ENCODE measurements at places on chromosomes 12 and 14.

DNA sequence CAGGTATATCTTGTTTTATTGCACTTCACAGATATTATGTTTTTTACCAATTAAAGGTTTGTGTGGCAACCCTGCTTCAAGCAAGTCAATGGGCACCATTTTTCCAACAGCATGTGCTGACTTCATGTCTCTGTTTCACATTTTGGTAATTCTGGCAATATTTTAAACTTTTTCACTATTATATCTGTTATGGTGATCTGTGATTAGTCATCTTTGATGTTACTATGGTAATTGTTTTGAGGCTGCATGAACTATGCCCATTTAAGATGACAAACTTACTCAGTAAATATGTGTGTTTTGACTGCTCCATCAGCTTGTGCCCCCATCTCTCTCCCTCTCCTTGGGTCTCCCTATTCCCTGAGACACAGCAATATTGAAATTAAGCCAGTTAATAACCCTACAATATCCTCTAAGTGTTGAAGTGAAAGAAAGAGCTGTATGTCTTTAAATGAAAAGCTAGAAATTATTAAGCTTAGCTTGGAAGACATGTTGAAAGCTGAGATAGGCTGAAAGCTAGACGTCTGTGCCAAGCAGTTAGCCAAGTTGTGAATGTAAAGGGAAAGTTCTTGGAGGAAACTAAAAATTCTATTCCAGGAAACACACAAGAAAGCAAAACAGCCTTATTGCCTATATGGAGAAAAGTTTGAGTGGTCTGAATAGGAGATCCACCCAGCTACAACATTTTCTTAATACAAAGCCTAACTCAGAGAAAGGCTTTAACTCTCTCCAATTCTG is 365.1 kb downstream of the ATP23 start:
- DNase-seq = no peak

- DNase-seq = no peak
These were observed 186.6 kb downstream of the RGS6 start for GRCh38 chr14:72118841-72119240.

GRCh38 chr14:53539489-53540126 is 386.5 kb upstream of the DDHD1 start:
- peak; percentile 71 for DNase-seq

GRCh38 chr12:42291680-42292079 is 34.2 kb downstream of the ZCRB1 start:
- no peak for DNase-seq

GRCh38 chr14:72600551-72601330 is 293.2 kb downstream of the DPF3 start:
- DNase-seq = no peak

DNA sequence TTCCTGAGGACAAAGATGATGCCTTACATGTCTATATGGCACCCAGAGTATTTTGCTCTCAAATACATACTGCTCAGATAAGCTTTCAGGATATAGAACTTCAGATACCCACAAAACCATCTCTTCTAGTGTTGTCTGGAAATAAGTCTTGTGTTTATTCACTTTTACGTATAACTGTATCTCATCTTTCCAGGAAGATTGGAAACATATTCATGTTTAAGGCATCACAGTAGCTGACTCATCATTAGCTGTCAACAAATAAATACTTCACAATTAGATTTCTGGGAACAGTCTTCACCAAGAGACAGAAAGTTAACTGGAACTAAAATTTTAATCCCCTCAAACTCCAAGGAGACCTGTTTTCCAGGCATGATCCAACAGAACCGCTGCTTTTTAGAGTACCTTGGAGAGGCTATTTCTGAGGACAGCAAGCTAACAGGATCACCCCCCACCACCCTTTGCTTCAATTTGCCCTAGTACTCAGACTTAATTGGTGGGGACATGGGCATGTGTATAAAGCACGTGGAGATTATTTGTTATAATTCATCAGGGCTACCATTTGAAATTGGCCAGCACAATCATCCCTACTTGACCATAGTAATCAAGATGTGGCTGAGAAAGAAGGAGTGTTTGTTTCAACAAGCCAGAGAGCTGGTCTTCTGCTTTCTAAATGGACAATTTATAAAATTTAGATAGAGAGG is 129.3 kb upstream of the HIF1A start:
- peak; percentile 95 for DNase-seq

- no peak for DNase-seq
These were observed 866 bp downstream of the KRT79 start for GRCh38 chr12:52832985-52833905.

DNA sequence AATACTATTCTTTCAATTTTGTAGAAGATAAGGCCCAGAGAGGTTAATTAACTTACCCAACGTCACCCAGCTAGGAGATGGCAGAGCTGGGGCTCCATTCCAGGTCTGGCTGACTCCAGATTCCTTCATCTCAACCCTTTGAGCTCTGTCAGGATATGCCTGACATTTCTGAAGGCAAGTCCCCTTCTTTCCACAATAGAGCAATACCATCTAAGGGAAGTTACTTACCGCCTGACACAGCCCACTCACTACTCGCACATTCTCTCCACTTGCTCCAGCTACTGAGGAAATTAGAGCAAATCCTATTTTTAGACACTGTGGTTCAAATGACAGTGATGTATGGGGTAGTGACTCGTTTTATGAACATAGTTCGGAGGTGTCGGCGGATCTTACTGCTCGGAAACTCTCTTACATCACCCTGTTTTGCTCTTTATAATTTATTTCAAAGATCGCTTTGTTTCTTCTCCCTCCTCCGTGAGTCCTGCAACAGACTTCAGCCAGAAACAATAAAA is 2.0 kb upstream of the WSCD2 start:
- no peak for DNase-seq

GRCh38 chr14:68580671-68581070 is 212.2 kb downstream of the ZFP36L1 start:
- no peak for DNase-seq

- no peak for DNase-seq
These were observed 31.3 kb downstream of the SERPINA3 start for GRCh38 chr14:94643316-94644101.

DNA sequence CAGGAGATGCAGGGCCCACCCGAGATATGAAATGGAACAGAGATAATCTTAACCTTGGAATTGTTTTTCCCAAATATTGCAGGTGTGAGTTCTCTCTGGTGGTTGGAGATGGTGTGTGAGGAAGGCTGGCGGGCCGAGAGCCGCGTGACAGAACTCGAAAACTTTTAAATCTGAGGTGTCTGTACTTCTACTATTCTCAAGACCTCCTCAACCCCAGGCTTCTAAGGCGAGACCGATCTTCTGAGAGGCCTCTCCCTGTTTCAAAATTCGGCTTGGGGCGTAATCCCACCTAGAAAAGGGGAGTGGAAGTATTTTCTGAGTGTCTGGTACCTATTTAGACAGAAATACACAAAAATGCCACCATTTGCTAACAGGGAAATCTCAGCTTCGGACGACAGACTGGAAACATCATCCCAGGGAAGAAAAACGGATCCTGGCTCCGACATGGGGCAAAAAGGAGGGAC is 611 bp downstream of the SARNP start:
- DNase-seq = no peak

DNA sequence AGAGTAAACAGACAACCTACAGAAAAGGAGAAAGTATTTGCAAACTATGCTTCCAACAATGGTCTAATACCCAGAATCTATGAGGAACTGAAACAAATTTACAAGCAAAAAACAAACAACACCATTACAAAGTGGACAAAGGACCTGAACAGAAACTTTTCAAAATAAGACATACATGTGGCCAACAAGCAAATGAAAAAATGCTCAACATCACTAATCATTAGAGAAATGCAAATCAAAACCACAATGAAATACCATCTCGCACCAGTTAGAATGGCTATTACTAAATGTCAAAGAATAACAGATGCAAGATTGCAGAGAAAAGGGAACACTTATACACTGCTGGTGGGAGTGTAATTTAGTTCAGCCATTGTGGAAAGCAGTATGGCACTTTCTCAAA is 125.8 kb downstream of the C12orf42 start:
- no peak for DNase-seq

DNA sequence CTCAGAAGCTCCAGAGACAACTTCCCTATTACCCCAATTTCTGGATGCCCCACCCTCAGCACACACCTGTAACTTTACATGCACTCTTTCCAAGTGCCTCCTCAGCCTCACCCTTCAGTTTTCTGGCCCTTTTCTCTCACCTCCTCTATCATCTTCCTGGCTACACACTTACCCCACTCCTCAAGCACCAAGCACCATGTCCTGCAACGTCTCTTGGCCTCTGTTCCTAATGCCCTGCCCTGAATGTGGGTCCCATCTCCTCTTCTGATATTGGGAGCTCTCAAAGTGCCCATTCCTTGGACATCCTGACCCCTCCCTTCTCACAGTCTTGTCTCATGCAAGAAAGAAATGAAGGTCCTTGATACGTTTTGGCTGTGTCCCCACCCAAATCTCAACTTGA is 1.2 kb downstream of the KRT72 start:
- DNase-seq = no peak

DNA sequence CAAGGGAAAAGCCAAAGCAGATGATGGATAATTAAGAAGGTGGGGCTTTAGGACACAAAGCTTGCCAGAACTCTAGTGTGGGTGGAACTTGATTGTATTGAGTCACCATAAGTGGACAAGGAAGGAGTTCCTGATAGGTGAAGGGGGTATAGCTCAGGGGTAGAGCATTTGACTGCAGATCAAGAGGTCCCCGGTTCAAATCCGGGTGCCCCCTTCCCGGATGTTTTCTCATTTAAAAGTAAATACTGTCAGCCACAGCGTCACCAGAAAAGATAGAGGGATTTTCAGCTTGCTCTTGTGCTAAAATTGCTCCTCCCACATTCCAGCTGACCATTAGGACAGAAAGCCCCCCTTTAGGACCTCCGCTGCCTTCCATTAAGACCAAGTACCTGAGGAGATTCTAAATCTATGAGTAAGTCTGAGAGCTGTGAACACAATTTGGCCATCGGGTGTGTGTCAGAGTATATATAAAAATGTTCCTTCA is 36.6 kb downstream of the DCAF4 start:
- DNase-seq = peak; percentile 82

All from fibroblast of skin of right quadriceps (primary cell).